GM23338 (cell line): ENCODE measurements at places on chromosomes 5 and 9. TPM values are rescaled to one million over a fixed set of nuclear protein-coding genes. Genes with fewer than 3 reads are reported as not detected.

The SOWAHA gene
- total RNA-seq = 0.52 and 0.93 TPM in 2 replicates

DNA sequence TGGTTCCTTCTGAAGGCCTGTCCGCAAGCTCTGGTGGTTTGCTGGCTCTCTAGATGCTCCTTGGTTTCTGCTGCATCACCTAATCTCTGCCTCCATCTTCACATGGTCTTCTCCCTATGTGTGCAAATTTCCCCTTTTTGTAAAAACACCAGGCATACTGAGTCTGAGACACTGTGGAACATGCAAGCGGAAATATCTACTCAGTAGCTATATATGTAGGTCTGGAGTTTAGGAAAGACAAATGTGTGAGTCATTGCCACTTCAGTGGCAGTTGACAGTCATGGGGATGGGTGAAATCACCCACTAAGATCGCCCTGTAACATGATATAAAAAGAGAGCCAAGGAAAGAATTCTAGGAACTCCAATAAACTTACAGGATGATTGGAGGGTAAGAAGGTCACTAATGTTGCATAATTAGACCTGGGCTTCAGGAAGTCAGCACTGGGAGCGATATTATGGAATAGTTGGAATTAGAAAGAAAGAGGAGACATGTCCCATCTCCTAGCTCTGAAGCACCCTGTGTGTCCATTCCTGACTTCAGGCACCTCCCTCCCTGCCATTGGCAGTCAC, 22.7 kb upstream of the UBLCP1 start:
- DNase-seq = no peak

The MAMDC2 gene
- 13.7 and 19.6 TPM in 2 replicates for total RNA-seq

DNA sequence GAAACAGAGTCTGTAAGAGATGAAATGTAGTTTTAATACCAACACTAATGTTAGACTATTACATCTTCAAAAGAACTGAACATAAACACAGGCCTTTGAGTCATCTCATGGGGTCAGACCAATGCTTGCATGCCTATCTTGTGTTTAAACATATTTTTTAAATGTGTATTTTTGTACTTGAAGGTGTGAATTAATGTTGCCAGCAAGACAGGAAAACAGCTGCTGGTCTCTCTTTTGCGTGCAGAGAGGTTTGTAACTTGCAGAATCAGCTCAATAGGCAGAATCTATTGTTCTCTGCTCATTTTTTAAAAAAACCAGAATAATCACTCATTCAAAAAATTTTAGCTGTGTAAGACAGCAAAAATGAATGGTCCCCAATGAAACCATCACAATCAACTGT, 180.2 kb downstream of the ALDH1A1 start:
- no peak for DNase-seq

- DNase-seq = no peak
These were observed 16.3 kb downstream of the PDGFRB start for GRCh38 chr5:150139334-150139733.

DNA sequence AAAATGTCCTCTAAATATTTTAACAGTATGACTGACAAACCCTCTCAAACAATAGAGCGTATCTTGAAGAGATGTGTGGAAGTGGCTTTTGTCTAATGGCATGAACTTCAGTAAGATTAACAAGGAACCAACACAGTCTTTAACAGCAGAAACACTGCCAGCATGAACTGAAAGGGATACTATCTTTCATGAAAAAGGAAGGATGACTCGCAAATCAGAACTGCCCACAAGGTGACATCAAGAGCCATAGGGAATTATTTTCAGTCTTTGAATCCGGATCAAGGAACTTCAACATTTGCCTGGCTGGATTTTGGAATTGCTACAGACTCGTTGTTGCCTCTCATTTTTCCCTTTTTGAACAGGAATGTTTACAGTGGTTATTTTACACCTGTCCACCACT, 5.1 kb upstream of the HEXB start:
- no peak for DNase-seq

GRCh38 chr5:9201011-9201410, 344.9 kb downstream of the SEMA5A start:
- DNase-seq = no peak

DNA sequence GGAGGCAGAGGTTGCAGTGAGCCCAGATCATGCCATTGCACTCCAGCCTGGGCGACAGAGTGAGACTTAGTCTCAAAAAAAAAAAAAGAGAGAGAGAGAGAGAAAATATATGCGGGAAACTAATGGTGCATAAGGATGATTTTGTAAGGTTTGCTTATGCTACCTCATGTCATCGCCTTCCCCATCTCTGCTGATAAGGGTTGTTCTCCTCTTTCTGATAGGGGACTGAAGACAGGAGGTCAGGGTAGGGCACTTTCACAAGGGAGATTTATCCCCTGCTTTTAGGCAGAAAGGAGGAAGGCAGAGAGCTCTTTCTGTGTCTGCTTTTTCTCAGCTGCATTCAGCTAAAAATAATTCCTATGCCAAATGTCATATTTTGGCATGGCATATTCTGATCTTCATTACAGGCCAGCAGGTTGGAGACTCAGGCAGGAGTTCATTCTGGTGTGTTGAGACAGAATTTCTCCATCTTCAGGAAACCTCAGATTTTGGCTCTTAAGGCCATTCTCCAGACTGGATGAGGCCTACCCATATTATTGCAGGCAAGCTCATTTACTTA, 220.2 kb downstream of the AUH start:
- no peak for DNase-seq

DNA sequence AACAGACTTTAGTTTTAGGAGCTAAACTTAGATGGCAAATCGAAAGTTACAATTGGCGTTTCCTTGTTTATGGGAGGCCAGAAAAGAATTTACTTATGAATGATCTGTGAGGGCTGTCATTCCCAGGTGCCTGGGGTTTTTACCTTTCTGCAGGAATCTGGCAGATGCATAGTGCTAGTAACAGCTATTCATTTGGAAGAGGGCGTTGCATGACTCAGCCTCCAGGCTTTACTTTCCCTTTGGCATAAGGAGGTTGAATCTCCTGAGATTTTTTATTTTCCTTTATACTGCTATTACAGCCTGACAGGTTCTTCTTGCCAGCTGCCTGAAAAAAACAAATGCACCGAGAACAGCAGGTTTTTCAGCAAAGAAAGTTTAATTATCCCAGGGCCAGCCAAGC, 30.0 kb downstream of the CARD6 start:
- DNase-seq = peak; percentile 36

DNA sequence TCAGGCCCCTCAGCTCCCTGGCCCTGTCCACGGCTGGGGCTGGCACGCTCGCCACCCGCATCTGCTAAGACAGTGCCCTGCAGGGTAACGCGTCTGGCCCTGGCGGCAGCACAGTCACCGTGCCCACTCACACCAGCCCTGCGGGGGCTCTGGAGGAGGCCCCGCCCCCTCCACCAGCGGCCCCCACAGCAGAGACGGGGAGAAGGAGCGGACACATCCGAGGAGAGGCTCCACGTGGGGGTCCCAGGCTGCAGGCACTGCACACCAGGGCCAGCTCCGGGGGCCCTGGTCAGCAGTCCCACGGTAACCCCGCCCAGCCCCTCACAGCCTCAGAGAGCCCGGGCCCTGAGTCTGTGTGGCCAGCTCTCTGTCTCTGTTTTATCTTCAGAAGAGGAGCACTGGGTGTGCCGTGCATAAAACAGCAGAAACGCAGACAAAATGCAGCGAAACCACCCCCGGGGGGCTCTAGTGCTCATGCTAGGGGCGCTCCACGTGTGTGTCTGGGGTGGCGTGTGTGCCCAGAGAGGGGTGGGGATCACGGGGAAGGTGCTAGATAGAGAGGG, 47.5 kb upstream of the NRARP start:
- no peak for DNase-seq

GRCh38 chr5:135032999-135033861, 798 bp downstream of the PITX1 start:
- DNase-seq = peak; percentile 81
